Panc1 (cell line): ENCODE measurements at places on chromosomes 1 and 21. TPM values are rescaled to one million over a fixed set of nuclear protein-coding genes. Genes with fewer than 3 reads are reported as not detected.

DNA sequence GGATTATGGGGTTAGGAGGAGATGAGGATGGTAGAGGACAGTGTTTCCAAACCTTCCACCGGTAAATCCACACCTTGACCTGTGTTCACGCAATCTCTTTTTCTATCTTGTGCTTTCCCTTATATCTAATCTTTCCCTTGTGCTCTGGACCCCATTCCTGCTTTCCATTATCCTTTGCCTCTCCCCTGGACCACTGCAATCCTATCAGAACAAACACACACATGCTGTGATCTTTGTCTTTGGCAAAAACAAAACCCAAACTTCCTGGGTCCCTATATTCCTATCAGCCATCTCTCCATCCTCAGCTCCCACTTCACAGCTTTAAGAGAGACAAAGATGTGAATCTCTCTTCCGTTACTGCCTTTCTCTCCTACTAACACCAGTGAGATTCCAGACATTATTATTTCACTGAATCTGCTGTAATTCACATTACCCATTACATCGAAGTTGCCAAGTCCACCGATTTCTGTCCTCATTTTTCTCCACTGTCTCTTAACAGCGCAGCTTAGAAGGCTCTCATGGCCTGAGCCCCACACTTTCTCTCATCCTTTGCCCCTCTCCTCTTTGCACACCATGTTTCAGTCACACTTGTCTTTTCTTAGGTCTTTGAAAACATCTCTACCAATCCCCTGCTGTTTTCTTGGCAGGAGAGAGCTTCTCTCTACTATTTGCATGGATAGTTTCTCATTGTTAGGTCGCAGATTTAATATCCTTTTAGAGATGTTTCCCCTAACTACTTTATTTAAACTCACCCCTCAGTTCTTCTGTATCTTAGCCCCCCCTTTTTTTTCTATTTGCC lies 230.0 kb upstream of the B3GALT2 start:
- H3K4me3 ChIP-seq: no peak overlapping the region
- peaks cover 3% of the 10 kb centered on the region; the same call in 1 of the 2 replicates for H3K4me1 ChIP-seq
- H3K36me3 ChIP-seq: no peaks in the 10 kb centered on the region
- no peak for DNase-seq
- no peaks in the 10 kb centered on the region for H3K27me3 ChIP-seq

The TRABD2B gene
- total RNA-seq: not detected

The LCE1D gene
- total RNA-seq: not detected

- no peaks in the 10 kb centered on the region for H3K36me3 ChIP-seq
- no peak overlapping the region for H3K4me3 ChIP-seq
- peaks cover 19% of the 10 kb centered on the region for H3K4me1 ChIP-seq
- H3K27ac ChIP-seq: no peak overlapping the region
These were observed 635.9 kb downstream of the MATN1 start for GRCh38 chr1:30087465-30087864.

The GBP4 gene
- 3.3 TPM for total RNA-seq

The RGS8 gene
- not detected for total RNA-seq

DNA sequence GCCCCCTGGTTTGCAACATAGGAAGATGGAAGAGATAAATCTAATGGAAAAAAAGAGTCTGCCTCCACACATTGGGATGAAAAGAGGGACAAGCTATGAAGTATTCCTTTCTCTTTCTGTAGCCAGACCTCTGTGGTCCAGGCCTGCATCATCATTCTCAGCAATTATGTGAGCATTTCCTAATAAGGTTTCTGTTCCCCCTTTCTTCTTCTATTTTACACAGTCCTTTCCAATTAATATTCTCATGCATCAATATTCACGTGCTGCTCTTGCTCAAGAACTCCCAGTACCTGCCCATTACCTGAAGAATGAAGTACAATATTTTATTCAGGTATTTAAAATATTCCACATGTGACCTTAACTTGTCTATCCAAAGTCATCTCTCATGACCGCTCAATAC lies 8.2 kb upstream of the SLC30A1 start:
- no peak overlapping the region for H3K27ac ChIP-seq
- H3K4me3 ChIP-seq: no peak overlapping the region
- H3K4me1 ChIP-seq: 0 out of 2 replicates have a peak, but pooled peaks cover 2% of the 10 kb centered on the region
- H3K36me3 ChIP-seq: no peaks in the 10 kb centered on the region

The ANGPTL1 gene
- total RNA-seq: not detected

DNA sequence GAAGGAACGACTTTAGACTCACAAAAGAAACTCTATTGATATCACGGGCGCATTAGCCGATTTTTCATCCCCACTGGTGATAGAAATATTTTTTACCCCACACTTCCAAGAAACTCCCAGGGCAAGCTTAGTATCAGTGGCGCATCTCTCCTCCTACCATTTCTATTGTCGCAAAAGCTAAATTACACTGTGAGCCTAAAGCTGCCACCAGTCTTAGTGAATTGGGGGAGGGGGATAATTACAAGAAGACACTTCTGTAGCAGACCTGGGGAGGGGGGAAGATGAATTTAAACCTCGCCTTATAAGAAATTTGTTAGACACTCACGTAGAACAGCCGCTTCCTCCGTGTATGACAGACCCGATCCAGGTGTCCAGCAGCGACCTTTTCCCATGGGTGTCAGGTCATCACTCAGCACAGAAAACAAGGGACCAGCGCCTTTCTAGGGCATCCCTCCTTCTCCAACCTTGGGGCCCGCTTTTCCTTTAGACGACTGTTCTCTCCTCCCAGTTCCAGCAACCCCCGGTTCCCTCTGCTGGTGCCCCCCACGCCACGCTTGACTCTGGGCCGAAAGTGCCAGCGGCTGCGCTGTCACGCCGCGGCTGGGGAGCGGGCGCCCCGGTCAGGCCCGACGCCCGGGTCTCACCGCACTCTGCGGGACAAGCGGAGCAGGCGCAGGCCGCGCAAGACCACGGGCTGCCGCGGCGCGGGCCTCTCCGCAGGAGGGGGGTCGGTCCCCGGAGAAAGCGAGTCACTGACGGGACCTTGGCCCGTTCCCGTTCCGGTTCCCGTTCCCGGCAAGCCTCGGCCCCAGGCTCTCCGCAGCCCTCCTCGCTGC lies 821 bp downstream of the PHC2 start:
- DNase-seq: no peak
- H3K4me1 ChIP-seq: peaks cover 9% of the 10 kb centered on the region
- peak overlapping the region; percentile 55 for H3K4me3 ChIP-seq
- peaks cover 6% of the 10 kb centered on the region; the same call in 1 of the 2 replicates for H3K36me3 ChIP-seq

The TIPRL gene
- 48.5 TPM for total RNA-seq

- DNase-seq: no peak
- no peaks in the 10 kb centered on the region for H3K27me3 ChIP-seq
- H3K36me3 ChIP-seq: no peaks in the 10 kb centered on the region
- H3K4me3 ChIP-seq: no peak overlapping the region
These were observed 17.1 kb upstream of the UBE2U start for GRCh38 chr1:64186138-64186897.

GRCh38 chr21:42002421-42002958 lies 7.7 kb downstream of the ZBTB21 start:
- H3K27ac ChIP-seq: no peak overlapping the region
- DNase-seq: no peak
- no peaks in the 10 kb centered on the region; the same call in none of the 2 replicates for H3K36me3 ChIP-seq
- H3K4me1 ChIP-seq: no peaks in the 10 kb centered on the region; the same call in 1 of the 2 replicates
- H3K27me3 ChIP-seq: no peaks in the 10 kb centered on the region
- H3K4me3 ChIP-seq: no peak overlapping the region

DNA sequence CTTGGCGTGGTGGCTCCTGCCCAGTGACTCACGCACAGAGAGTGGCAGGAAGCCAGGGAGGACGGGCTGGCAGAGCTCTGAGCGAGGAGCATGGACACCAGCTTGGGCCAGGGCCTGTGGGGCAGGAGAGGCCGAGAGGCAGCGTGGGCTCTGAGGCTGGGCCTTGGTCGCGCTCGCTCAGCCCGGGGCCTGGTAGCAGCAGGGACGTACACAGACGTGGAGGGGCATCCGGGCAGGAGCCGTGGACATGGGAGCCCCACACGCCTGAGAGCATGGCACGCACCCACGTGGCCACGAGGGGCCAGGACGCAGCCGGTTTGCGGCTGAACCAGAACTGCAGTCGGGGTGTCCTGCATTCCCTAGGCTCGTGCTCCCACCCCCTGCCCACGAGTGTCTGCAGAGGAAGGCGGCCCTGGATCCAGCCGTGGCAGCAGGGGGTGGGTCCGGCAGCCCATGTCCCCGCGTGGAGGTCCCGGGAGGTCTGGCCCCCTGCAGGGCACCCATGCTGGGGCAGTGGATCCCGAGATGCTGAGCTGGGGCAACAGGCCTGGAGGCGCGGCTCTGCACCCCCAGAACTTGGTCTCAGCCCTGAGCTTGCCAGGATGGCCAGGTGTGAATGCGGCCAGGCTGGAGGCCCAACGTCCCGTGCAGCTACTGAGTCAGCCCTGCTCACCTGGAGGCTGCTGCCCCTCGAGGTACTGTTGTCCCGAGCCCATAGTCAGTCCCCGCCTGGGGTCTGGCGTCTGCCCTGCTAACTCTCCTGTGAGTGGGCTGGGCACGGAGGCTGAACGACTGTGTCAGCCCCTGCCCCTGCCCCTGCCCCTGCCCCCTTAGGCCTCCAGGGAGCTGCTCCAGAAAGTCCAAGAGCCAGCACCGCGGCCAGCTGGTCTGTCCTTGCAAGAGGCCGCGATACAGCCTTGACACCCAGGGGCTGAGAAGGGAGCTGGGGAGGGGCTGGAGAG lies 61.6 kb downstream of the SLX9 start:
- no peaks in the 10 kb centered on the region; the same call in 1 of the 2 replicates for H3K4me1 ChIP-seq
- peak; percentile 8 for DNase-seq
- no peaks in the 10 kb centered on the region for H3K36me3 ChIP-seq
- no peak overlapping the region for H3K4me3 ChIP-seq
- H3K27ac ChIP-seq: no peak overlapping the region

The SSX2IP gene
- total RNA-seq: 81.8 TPM

DNA sequence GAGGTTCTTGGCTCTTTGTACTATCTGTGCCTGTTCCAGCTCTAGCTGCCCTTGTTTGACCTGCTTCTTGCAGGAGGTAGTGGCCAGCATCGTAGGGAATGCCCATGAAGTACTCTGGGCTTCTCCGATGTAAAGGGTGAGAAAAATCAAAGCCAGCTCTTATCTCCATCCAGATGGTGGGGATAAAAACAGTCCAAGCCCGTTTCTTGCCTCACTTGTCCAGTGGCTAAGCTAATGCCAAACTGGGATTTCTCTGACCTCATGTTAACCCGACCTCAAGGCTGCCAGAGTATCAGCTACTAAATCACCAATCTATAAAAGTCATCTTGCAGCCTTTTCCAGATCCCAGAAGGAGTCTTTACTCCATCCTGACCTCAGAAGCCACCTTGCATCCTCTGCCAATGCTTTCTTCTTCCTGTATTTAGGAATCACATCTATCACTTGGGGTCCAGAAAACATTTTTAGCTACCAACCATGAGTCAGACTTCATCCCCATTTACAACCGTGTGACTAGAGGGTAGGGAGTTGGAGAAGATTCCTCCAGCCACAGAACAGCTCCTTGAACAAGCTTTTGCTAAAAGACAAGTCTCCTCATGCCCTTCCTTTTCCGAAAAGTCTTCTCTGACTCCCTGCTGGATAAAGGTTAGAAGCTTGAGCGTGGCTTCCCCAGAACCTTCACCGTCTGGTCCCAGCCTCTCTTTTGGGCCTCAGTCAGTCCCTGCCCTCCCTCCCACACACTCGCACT lies 35.9 kb downstream of the KCNC4 start:
- H3K4me3 ChIP-seq: no peak overlapping the region

The MPL gene
- not detected for total RNA-seq

The FAM110D gene
- total RNA-seq: 0.05 TPM

DNA sequence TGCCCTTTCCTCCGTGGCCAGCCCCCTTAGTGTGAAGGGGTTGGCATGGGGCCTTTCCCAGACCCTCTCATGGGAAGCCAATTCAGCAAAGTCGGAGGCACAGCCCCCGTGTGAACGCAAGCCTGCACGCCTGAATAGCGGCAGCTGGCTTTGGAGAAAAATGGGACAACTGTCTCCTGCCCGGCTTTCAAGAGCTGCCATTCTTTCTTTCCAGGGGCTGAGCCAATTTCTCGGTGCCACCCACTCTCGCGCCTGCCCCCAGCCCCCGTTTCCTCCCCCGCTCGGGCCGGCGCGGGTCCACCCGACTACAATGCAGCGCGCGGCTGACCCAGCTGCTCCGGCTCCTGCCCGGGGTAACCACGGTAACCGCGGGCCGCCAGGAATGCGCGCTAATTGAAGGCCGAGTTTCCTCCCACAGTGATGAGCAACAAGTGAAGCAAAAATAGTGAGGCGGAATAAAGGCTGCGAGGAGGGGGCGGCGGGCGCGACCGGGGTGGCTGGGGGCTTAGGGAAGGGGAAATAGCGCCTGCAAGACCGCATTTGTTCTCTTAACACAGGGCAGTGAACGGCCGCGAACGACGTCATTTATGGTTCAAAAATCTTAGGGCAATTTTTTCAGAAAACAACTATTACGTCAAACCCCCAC lies 27.8 kb downstream of the ILDR2 start:
- peaks cover 24% of the 10 kb centered on the region for H3K27me3 ChIP-seq
- no peak for DNase-seq
- no peak overlapping the region for H3K27ac ChIP-seq
- no peaks in the 10 kb centered on the region for H3K4me1 ChIP-seq

GRCh38 chr1:29835874-29836273 lies 599.6 kb downstream of the PTPRU start:
- H3K27ac ChIP-seq: no peak overlapping the region
- no peaks in the 10 kb centered on the region for H3K27me3 ChIP-seq
- no peaks in the 10 kb centered on the region for H3K4me1 ChIP-seq
- H3K36me3 ChIP-seq: no peaks in the 10 kb centered on the region

- no peak overlapping the region for H3K4me3 ChIP-seq
- no peak overlapping the region for H3K27ac ChIP-seq
- H3K4me1 ChIP-seq: 0 out of 2 replicates have a peak, but pooled peaks cover 2% of the 10 kb centered on the region
- DNase-seq: no peak
- no peaks in the 10 kb centered on the region for H3K27me3 ChIP-seq
- H3K36me3 ChIP-seq: no peaks in the 10 kb centered on the region
These were observed 39.6 kb downstream of the CAMTA1 start for GRCh38 chr1:6824665-6825368.

The PTGS2 gene
- not detected for total RNA-seq

The DNAJC8 gene
- total RNA-seq: 127 TPM

- no peaks in the 10 kb centered on the region; the same call in 1 of the 2 replicates for H3K4me1 ChIP-seq
- DNase-seq: no peak
- H3K27ac ChIP-seq: peak overlapping the region; percentile 39; the same call in 1 of the 2 replicates
- H3K36me3 ChIP-seq: no peaks in the 10 kb centered on the region
These were observed 332.7 kb upstream of the SNX7 start for GRCh38 chr1:98328855-98329254.

DNA sequence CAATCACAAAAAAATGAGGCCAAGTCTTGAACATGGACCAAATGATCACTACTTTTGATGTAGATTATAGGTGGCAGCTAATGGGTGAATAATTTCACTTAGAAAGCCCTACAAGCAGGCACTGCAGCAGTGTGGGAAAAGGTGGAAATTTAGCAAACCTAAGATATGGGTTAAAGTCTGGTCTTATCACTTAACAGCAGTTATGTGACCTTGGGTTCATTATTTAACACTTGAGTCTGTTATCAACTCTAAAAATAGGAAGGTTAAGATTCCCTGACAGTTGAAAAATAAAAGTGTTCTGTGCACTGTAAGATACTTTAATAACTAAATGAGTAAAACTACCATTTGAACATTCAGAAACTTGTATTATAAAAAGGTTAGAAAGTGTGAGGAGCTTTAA lies 47.5 kb downstream of the SSX2IP start:
- no peak overlapping the region for H3K27ac ChIP-seq
- H3K4me1 ChIP-seq: no peaks in the 10 kb centered on the region
- DNase-seq: no peak
- peaks cover 15% of the 10 kb centered on the region; the same call in 1 of the 2 replicates for H3K36me3 ChIP-seq

GRCh38 chr1:191348328-191348727 lies 809.9 kb upstream of the RGS18 start:
- H3K27ac ChIP-seq: no peak overlapping the region
- DNase-seq: no peak
- no peak overlapping the region for H3K4me3 ChIP-seq
- H3K27me3 ChIP-seq: no peaks in the 10 kb centered on the region

- H3K36me3 ChIP-seq: no peaks in the 10 kb centered on the region
- no peak for DNase-seq
- no peaks in the 10 kb centered on the region for H3K27me3 ChIP-seq
These were observed 44.3 kb upstream of the ERRFI1 start for GRCh38 chr1:8070381-8070811.
